ENCODE measurements at places on chromosomes 3 and 15.

DNA sequence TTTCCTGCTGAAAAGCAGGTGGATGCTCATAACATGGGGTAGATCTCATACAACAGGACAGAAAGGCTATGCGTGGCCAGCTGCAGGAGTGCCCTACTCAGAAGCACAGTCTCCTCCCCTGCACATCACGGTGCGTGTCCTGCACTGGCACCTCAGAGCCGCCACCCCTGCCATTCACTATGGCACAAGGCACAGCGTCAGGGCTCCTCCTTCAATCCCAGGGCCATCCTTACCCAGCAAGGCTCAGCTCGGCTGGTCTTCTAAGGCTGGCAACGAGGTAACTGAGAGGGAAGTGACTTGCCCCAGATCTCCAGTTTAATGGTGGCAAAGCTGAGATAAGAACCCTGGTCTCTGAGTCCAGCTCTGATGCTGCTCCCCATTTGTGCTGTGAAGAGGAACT, 97.1 kb downstream of the CPN2 start:
- no peak for DNase-seq

DNA sequence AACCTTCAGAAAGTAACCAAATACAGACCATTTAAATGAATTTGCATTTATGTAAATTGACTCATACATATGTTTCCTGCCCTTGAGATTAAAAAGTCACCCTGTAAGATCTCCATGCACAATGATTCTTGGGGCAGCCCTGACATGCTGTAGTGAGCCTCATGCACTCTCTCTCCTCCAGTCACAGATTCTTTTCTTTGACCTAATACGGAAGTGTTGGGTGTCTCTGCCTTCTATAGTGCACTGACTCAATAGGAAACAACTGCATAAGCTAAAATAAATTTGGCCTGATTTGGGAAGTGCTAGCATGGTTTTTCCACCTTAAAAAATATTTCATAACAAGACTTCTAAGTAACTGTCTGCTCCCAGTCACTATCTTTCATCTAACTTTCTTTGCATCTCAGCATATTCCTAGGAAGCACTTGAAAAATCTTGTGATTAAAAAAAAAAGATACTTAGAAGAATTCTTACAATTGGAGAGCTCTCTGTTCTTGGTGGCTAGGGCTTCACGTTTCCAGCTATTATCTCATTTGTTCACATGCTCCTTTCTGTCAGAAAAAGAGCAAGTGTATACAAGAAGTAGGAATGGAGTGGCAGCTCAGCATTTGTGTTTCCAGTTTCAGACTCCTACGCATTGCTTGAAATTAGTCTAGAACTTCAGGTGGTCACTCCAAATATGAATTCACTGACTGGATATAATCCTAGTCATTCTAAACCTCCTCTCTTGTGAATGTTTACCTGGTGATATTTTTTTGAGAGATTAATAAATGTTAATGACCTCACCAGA, 207.9 kb upstream of the COL8A1 start:
- DNase-seq = no peak

DNA sequence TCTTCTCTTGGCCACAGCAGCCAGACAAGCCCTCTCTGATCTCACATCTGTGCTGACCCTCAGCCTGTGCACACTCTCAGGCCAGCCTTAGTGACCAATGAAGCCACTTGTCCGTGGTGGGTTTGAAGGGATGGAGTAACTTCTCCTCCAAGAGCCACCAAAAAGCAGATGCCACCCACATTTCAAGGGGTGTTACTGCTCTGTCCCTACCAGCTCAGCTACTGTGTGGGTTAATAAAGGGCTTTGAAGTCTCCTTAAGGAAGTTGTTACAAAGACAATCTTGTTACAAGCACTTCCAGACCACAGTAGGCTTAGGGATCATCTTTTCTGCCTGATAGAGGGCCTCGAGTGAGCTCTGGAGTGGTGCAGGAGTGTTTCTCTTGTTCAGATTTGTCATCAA, 3.3 kb upstream of the CA12 start:
- DNase-seq = no peak

DNA sequence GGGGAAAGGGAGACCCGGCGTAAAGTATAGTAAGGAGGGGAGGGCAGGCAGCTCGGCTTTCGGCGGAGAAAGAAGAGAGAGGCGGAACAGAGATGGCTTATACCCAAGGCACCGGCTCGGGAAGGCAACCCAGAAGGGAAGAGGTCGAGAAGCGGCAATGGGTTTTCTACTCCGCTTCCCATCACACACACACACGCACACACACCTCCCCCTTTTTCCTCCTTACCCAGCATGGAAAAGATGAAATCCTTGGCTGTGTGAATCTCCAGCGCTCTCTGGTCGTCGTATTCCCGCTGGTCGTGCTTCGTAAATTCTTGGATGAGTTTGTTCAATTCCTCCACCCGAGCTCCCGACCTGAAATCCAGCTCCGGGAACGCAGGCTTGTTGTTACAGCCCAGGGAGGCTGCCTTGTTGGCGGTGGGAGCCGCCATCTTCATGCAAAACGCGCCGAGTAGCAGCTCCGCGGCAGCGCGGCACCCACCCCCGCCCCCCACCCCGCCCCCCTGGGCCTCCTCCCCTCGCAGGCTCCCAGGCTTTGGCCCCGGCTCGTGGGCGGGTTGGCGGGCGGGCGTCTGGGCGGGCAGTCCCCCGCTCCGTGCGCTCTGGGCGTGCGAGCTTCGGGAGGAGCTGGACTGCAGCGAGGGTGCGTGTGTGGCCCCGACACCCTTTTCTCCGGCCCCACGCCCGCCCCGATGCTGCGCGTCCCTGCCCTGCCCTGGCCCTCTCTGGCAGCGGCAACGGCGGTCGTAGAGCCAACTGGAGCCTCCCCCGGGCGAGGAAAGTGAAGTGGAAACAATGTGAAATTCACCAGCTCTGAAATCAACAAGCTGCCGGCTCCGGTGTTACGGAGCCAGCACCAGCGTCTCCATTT, at the start of gene MB21D2:
Gene MB21D2 (minus strand): TSS at position 453 of the 871 bp plus-strand sequence. CDS start 16 bp downstream, at position 437.
- DNase-seq = no peak

GRCh38 chr15:68057034-68057433, 2.9 kb downstream of the PIAS1 start:
- no peak for DNase-seq

DNA sequence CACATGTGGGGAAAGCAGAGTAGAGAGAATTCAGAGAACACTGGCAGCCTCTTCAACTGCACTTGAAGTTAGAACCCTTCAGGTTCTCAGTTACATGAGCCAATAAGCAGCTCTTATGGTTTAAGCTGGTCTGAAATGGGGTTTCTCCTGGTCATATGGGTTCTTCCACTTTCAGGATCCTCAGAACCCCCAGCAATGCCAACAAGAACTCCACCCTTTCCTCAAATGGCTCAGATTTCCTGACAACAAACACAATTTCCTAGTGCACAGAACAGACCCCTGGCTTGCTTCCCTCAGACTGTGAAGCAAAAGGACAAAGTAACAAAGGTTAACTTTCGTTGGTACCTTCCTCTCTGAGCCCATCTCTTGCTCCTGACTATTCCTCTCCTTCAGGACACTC, 23.9 kb upstream of the FRMD4B start:
- DNase-seq = no peak

DNA sequence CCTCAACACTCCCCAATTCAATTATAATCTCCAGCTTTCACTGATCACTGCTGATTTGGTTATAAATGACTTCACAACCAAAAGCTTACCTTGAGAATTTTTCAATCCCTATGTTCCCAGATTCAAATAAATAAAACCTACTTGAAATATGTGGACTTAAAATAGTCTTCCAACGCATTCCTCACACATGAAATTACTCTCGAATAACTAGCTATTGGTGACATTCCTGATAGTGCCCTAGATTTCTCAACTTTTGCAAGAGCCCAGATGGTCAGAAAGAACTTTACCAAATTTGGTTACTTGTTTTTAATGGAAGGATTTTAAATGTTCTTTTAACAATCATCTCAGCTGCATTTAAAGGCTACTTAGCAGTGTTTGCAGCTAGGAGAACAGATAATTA, 605.5 kb downstream of the FHIT start:
- DNase-seq = no peak

DNA sequence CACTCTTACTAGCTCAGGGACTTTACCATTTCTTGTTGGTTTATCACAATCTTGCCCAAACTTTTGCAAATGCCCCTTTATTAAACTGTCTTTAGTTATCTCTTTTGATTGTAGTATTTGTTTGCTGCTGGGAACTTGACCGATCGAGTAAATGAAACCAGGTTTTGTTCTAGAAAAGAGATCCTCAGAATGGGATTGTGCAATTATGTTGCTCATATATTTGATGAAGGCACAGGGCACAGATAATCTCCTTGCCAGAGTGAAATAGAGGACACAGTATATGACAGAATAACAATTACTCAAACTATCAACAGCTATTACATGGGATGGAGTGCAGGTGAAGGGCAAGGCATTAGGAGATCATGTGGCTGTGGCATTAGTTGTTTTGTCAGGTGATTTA, 216.6 kb upstream of the RASGRP1 start:
- no peak for DNase-seq
